Skin of body (tissue), 3 donors: ENCODE measurements at places on chromosomes 5 and 9. TPM values are rescaled to one million over a fixed set of nuclear protein-coding genes. Genes with fewer than 3 reads are reported as not detected.

DNA sequence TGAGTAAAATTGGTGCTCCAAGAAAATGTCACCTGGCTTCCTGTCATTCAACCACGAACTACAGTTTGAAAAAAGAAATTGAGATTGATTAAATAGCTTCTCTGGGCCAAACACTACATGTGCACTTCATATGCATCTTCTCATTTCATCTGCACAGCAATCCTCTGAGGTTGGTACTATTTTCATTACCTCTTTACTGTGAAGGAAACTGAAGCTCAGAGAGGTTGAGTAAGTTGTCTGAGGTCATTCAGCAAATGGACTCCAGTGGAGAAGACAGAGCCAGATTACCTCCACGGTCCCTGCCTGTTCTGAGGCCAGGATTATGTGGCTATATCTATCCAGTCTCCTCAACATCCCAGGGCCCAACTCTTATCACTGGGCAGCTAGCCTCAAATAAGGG, 46.5 kb downstream of the SLC6A7 start:
- no peak for DNase-seq

KCTD16 gene
- total RNA-seq, result 0.20 TPM

SMIM15 gene
- 32.2 TPM for total RNA-seq

DNA sequence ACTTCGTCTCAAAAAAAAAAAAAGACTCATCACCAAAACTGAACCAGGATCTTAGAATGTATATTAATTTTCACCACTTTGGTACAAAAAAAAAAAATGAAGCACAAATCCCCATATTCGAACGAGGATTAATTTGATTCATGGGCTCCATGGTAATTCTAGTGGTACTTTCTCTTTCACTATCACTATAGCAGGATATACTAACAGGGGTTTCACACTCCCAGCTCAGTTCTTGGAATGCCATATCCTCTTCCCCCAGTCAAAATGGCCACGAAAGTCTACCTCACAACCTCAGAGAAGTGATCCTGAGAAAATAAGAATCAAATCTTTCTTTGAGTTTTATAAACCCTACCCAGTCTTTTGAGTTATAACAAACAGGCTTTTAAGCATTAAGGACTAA, 235.7 kb downstream of the FBXL17 start:
- no peak for DNase-seq

INSL4 gene
- total RNA-seq, result not detected

GRCh38 chr5:141533897-141534296, 45.0 kb downstream of the PCDHGC5 start:
- DNase-seq, result no peak

- no peak for DNase-seq
Observed at GRCh38 chr5:180908998-180909731, 10.2 kb downstream of the BTNL8 start.

DNA sequence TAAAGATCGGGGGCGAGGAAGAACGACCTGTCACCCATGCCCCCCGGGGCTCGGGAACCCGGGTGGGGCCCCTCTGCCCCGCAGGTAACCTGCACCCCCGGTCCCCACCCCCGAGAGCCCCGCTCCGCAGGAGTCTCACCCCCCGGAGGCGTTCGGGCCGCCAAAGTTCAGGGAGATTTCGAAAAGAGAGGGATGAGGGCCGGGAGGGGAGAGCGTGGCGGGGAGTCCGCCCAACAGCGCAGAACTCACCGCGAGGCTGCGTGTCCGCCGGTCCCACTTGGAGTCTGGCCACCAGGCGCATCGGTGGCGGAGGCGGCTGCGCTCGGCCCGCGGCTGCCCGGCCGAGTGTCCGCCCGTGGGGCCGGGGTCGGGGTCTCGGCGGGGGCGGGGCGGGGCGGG, at the start of gene PHF19:
Gene PHF19, minus strand, starts transcription at position 347 of the 399 bp plus-strand sequence. CDS start 2,447 bp downstream, outside the sequence.
- DNase-seq, result no peak

TERT gene
- total RNA-seq, result not detected

- DNase-seq, result no peak
Observed at GRCh38 chr9:133822430-133823065, 84.4 kb upstream of the SARDH start.

DNA sequence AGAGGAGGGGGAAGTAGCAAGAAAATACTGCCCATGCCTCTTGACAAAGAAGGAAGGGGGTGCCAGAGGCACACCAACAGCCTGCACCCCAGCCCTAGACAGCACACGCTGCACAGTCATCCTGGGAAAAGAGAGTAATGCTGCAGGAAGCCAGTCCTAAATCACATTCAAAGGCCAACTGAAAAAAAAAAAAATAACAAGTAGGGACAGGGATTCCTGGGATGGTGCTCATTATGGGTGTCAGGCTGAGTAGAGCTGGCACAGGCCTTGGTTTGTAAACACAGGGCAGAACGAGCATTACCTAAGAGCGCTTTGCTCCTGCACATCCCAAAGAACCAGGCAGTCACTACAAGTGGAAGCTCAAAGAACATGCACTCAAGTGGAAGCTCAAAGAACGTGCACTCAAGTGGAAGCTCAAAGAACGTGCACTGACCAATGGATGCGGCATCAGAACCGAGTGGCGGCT, 7.8 kb downstream of the RAPGEF1 start:
- no peak for DNase-seq

- no peak for DNase-seq
Observed at GRCh38 chr9:137656416-137656815, 37.6 kb downstream of the EHMT1 start.

GRCh38 chr5:55551358-55551757, 16.6 kb upstream of the PLPP1 start:
- no peak for DNase-seq

TEX48 gene
- not detected for total RNA-seq

GRCh38 chr5:14687023-14687665, 22.6 kb downstream of the OTULIN start:
- DNase-seq, result no peak

DNA sequence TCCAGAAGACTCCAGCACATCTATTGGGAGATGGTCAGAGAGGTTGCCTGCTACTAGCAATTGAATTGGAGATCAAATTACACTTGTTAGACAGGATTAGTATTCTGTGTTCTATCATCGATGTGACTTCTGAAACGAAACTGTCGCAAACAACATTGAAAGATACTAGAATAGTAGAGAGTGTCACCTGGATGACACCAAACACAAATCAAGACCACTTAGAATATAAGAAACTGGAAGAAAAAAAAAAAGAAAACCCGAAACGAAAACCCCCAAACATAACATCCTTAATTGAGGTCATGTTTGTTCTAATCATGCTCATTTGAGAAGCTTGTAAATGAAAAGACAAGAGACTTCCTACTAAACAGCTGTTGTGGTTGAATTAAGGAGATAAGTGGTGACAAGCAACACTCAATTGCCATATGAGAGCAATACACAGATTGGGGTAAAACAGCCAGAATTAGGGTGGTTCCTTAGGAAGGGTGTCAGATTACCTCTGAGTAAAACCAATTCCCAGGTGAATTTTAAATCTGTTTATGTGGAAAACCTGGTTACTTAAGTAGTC, 97.6 kb downstream of the BASP1 start:
- peak; percentile 18 for DNase-seq

GRCh38 chr5:125600559-125600958, 822.6 kb upstream of the GRAMD2B start:
- no peak for DNase-seq

NRG2 gene
- 0.99 TPM for total RNA-seq

GRCh38 chr5:68369457-68370125, 154.0 kb downstream of the PIK3R1 start:
- DNase-seq, result no peak

SPATA31D4 gene
- not detected for total RNA-seq

IFNK gene
- not detected for total RNA-seq

DNA sequence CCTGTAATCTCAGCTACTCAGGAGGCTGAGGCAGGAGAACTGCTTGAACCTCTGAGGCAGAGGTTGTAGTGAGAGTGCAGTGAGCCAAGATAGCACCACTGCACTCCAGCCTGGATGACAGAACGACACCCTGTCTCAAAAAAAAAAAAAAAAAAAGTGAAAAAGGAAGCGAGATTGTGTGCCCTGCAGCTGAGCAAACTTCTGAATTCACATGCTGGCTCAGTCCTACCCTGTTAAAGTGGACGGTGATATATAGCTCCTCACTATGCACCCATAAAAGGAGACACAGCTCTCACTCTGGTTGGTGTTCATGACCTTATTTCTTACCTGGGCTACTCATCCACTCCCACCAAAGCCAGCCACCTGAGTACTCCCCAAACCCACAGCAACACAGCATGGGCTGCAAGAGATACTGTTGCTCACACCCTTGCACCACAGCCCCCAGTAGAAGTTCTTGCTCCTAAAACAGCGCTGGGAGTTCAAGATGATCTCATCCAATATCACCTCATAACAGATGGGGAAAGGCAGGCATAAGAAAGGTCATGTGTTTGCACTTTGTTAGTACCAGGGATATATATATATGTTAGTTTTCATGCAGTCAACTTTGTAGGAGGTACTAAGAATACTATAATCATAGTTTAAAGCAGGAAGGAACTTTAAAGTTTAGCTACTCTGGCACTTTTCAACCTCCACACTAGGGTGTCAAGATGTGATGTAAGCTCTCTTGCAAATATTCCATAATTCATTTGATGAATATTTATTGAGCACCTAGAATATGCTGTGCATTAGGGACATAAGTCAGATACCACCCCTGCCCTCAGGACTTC, 4.0 kb downstream of the TTLL11 start:
- DNase-seq, result no peak

DNA sequence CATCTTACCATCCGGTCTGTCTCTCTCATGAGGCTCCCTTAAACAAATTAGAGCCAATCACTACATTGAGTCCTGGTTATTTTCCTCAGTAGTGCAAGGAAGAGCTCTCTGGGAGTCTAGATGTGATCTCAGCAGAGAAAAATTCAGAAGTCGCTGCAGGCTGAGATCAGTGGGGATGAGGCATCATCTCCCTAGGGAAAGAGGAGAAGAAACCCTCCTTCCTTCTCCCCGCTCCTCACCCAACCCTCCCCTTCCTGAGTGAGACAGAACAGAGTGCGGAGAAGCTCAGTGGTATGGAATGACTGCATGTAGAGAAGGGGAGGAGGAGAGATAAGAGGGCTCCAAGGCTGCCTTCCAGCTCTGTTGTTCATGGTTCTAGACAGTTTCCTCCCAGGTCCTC, 80.5 kb downstream of the PAPPA start:
- peak; percentile 70 for DNase-seq

DNA sequence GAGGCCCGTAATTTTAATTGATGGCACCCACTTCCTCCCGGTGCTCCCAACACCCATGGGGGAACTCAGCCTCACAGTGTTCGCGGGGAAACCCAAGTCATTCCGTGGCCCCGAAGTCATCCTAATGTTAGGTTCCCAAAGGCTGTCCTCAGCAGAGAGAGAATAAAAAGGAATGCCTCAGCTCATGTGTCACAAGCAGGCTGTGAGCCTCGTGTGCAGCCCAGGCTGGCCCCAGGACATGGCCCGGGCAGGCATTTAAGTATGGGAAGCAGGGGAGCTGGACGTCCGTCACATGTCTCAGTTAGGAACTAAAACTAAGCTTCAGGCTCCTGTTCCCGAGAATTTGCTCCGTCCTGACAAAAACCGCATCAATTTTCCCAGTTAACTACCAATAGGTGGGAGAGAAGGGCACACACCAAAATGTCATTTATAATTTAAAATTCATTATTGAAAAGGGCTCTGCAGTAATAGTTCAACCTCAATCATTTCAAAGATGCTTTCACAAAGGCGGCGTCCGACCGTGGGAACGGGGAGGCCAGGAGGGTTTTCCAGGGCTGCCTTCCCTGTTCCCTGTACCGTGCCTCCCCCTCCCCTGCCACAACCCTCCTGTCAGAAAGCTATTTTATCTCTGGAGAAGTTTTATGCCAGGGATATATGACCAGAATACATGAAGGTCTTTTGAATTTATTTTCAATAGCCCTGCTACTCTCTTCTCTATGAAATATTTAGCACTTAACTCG, 137.3 kb downstream of the FSTL4 start:
- DNase-seq, result no peak

DNA sequence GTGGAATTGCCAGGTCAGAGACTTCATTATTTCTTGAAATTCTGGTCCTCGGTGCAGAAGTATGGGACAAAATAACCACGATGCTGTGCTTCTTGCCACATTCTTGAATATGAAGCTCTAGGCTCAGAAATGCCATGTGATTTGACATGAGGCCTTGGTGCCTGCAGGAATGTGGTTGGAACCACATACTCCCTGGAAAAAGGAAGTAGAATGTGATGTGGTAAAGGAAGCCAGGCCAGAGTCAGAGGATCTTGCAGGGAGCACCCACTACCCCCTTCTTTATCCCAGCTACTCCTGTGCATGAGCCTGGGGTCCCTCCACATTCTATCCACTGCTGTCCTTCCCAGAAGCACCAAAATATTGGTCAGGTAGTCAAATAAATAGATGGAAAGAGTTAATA, 80.9 kb downstream of the FOXD1 start:
- no peak for DNase-seq

DNA sequence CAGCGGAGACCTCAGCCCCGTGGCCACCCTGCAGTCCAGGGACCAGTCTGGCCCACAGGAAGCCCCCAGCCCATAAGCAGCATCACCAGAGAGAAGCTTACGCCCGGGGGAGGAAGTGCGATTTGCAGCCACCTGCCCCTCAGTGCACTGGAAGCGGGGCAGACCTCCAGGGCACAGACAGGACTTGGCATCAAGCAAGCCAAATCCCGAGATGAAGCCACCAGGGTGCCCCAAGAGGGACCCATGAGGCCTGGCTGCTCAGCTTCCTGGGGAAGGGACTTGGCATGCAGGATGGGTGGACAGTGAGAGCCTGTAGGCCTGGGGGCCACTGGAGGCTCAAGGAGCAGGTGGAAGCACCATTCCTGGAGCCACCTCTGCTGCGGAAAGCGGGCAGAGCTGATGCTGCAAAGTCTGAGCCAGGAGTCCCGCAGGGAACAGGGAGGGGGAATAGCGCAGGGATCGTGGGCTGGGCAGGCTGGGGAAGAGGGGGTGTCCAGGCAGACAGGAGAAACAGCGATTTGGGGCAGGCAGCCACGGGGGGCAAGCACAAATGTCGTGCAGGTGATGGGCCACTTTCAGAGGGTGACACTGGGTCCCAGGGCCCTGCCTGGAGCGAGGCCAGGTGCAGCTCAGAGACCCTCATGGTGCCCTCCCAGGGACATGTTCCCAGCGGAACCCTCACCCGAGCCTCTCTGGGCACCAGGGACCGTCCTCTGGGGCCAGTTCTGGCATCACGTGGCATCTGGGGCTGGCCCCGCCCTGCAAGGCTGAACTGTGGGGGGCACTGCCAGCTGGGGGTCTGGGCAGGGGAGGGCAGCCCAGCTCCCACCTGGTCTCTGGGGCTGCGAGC, 3.2 kb downstream of the LRRC26 start:
- no peak for DNase-seq

CLIC3 gene
- total RNA-seq, result 12.7 TPM

HRH2 gene
- 1.5 TPM for total RNA-seq
